ENCODE measurements at places on chromosomes 3 and 15.

- no peak for DNase-seq
Measured at GRCh38 chr15:65920825-65921309, 51.6 kb downstream of the RAB11A start.

GRCh38 chr3:12187448-12188327 lies 29.0 kb upstream of the TIMP4 start:
- DNase-seq: no peak

DNA sequence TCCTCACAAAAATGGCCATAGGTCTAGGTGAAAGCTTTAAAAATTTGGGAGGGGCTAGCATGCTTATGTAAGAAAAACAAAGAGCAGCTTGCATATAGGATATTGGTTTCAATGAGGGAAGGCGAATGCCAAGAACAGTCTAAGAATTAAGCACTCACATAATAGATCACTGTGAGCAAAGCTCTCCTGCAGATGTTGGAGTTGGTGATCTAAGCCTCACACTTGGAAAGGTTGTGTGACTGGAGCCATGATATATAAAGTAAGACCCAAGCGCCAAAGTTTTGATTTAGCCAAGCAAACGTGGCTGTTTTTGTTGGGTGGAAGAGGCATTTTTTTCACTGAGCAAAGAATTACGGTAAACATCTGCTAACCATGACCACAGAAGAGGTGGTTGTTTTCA lies 237.5 kb downstream of the FOXP1 start:
- DNase-seq: no peak

GRCh38 chr3:32359766-32360492 lies 31.7 kb upstream of the CMTM7 start:
- no peak for DNase-seq

- DNase-seq: no peak
Measured at GRCh38 chr3:194787072-194787471, 101.4 kb downstream of the FAM43A start.

DNA sequence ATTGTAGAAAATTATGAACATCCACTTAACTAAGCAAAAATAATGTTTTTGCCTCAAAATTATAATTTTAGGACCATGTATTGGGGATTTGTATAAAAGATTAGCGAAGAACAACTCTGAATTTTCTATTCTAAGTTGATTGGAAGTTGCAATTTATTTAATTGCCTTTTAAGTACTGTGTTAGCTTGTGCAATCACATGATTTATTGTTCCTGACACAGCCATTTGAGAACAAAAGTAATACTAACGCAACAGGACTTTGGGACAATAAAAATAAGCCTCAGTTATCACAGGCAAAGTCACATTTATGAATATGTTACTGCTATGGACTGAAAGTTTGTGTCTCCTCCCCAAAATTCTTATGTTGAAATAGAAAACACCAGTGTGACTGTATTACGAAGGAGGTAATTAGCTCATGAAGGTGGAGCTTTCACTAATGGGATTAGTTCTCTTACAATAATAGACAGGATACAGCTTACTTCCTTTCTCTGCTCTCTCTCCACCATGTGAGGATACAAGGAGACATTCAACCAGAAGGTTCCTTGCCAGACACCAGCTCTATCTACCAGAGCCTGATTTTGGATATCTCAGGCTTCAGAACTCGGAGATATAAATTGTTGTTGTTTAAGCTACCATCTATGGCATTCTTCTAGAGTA lies 745.9 kb downstream of the ZBBX start:
- no peak for DNase-seq

DNA sequence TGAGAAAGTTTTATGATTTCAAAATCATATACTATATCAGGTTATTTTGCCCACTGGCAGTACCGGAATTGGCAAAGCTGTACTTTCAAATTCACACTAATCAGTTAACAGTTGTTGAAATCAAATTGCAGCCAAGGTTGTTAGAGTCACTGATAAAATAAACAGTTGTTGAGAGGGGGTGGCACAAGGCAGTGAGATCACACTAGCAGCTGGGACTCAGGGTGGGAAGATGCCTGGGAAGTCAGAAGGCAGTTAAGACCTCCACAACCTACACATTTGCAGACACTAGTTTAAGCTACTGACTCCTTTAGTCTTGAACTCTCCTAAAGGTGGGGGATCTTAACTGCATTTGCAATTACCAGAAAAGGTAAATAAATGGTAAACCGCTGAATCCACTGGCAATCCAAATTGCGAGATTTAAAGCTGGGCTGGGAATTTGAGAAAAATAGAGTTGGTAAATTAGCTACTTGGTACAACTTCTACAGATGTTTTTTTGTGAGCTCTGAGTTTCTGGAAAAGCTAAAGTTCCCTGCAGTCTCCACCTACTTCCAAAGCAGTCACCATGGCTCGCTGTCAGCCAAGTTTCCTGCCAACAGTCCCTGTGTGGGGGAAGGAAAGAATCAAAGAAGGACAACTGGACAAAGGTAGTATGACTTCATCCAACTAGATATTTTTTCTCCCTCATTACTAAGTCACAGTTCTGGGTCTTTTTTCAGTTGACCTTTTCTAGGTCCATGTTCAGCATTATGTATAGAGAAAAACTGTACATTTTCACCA lies 105.7 kb downstream of the ZNF385D start:
- DNase-seq: no peak

DNA sequence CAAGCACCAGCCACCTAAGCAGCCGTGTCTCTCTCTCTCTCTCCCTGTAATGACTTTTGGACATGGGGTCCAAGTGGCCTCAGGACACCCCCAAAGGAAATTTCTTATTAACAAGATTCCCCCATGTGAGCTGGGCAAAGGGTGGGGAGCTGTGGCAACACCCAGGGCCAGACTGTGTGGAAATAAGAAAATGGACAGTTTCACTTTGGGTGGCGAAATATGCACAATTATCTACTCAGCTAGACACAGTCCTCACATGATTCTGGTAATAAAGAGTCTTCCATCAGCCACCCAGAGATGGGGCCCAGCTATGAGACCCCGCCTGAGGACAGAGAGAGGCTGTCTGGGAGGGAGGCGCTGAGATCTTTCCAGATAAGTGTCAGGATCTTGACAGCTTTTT lies 96.8 kb upstream of the TPM1 start:
- no peak for DNase-seq

- DNase-seq: peak; percentile 41
Measured at GRCh38 chr15:45287390-45287956, 35.4 kb downstream of the SLC28A2 start.

GRCh38 chr3:47362701-47363100 lies 18.1 kb upstream of the PTPN23 start:
- no peak for DNase-seq

GRCh38 chr15:81323944-81324881 lies at the start of gene STARD5:
Gene STARD5, minus strand, starts transcription at chr15:81324141. Its CDS starts 42 bp downstream, at chr15:81324099.
- peak; percentile 51 for DNase-seq

DNA sequence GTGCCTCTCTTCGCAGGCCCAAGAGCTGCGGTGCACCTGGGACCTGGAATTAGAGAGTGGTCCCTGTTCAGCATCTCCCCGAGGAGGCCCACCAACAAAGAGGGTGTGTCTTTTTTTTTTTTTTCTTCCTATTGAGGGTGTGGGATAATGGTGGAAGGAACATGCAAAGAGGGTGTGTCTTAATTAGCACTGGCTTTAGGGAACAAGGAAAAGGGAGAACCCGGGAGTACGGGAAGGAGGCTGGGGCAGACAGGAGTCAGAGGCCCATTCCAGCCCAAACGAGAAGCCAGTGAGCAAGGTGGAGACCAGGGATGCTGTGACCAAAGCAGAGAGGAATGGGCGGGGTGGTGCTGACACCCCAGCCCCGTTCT lies 429 bp upstream of the LOXL1 start:
- DNase-seq: no peak

- DNase-seq: no peak
Measured at GRCh38 chr3:127608362-127608718, 10.1 kb downstream of the MCM2 start.

- no peak for DNase-seq
Measured at GRCh38 chr3:50357481-50357880, 1.8 kb downstream of the TMEM115 start.

- DNase-seq: no peak
Measured at GRCh38 chr3:98662699-98663098, 69.3 kb upstream of the CPOX start.

DNA sequence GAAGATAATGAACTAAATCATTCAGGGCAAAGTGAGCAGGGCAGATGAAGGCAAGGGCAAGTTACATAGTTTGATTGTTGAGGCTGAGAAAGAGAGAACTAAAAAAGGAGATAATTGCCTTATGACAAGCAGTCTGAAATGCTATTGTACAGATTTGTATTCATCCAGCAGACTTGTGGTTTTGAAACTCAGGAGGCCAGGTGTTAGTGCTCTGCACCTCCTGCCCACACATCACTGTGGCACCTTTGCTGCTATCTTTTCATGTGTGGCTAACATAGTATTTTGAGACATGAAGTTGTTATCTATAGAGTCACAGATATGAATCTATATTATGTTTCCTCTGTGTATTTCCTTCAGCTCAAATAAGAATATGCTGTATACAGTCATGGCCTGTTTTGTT lies 24.3 kb upstream of the SUCLG2 start:
- peak; percentile 20 for DNase-seq

- no peak for DNase-seq
Measured at GRCh38 chr3:101279765-101280385, 40.5 kb downstream of the IMPG2 start.

Measured in NCI-H2029 treated with DMSO at 0.1 percent for 48 hours (cell line).